ENCODE measurements at places on chromosomes 1 and 21. TPM values are rescaled to one million over a fixed set of nuclear protein-coding genes. Genes with fewer than 3 reads are reported as not detected.

GRCh38 chr21:28627691-28628090, 365.0 kb downstream of the LTN1 start:
- no peak for DNase-seq

DNA sequence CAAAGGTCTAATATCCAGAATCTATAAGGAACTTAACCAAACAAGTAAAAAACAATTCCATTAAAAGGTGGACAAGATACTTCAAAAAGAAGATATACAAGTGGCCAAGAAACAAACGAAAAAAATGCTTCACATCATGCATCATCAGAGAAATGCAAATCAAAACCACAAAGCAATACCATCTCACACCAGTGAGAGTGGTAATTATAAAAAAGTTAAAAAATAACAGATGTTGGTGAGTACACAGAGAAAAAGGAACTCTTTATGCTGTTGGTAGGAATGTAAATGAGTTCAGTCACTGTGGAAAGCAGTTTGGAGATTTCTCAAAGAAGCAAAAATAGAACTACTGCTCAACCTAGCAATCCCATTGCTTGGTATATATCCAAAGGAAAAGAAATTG, 218.6 kb downstream of the SLC44A5 start:
- no peak for DNase-seq

The MNDA gene
- 6.9 TPM for total RNA-seq

- DNase-seq = no peak
These were observed 72.0 kb upstream of the TLR5 start for GRCh38 chr1:223215026-223215425.

GRCh38 chr1:227489572-227489971, 73.8 kb upstream of the ZNF678 start:
- no peak for DNase-seq

The SYCP1 gene
- 0.16 TPM for total RNA-seq

The BRINP2 gene
- total RNA-seq = 2.9 TPM

- DNase-seq = no peak
These were observed 47.5 kb upstream of the LPAR3 start for GRCh38 chr1:84940481-84940880.

All from breast epithelium (tissue), 4 donors.